Activated naive CD4-positive, alpha-beta T cell treated with anti-CD3 and anti-CD28 coated beads, Interleukin-2, amount 10 ng/mL, durations not matched to agents 5 hours and 36 hours (primary cell): ENCODE measurements at places on chromosomes 2 and 18. TPM values are rescaled to one million over a fixed set of nuclear protein-coding genes. Genes with fewer than 3 reads are reported as not detected.

Gene CDH2
- not detected for total RNA-seq

Gene ME2
- 71.0 TPM for total RNA-seq

Gene IL18RAP
- total RNA-seq = 4.7 TPM

Gene GALR1
- total RNA-seq = not detected

Gene HOXD9
- not detected for total RNA-seq
